ENCODE measurements at places on chromosomes 2 and 18.

DNA sequence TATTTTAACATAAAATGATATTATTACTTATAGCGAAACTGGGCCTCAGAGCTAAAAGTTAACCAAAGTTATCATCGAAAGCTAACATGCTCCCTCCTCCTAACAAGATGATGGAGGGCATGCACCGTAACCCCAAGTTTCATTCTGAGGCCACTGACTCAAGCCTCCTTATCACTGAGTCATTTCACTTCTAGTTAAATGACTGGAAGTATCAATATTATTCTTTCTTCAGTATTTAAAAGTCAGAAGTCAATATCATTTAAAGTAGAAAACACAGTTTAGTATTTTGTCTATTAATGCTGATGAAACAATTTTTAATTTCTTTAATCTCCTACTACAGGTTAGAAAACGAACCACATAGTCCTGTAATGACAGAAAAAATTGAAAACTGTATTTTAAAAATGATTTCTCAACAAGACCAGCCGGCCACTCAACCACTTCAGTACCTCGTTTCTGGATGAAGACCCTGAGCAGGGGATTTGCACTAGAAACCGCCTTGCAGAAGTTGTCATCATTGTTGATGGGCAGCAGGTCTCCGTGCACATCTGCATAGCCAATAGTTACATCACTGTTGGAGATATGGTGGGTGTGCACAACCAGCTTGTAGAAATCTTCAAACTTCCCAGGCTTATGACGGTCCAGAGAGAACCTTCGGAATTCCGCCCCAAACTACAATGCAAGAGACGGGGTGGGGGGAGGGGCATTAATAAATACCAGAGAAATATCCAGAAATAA lies 44.9 kb downstream of the PARD6G start:
- DNase-seq: no peak

DNA sequence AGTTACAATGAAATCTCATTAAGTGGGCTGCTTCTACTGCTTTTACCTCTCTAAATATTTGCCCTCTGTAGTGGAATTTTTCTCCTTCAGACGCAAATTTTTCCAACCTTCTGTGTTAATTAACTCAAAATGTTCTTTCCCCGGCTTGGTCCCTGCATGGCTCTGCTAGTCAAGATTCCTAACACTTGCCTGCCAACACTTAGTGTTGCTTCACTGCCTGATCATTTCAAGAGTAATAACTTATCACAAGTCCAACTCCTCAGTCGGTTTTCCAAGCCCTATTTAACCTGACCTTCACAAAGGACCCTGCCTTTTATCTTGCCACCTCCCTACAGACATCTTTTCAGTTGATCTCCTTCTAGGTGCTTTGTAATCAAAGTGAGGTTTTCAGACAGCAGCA lies 142.7 kb downstream of the HRH4 start:
- no peak for DNase-seq

DNA sequence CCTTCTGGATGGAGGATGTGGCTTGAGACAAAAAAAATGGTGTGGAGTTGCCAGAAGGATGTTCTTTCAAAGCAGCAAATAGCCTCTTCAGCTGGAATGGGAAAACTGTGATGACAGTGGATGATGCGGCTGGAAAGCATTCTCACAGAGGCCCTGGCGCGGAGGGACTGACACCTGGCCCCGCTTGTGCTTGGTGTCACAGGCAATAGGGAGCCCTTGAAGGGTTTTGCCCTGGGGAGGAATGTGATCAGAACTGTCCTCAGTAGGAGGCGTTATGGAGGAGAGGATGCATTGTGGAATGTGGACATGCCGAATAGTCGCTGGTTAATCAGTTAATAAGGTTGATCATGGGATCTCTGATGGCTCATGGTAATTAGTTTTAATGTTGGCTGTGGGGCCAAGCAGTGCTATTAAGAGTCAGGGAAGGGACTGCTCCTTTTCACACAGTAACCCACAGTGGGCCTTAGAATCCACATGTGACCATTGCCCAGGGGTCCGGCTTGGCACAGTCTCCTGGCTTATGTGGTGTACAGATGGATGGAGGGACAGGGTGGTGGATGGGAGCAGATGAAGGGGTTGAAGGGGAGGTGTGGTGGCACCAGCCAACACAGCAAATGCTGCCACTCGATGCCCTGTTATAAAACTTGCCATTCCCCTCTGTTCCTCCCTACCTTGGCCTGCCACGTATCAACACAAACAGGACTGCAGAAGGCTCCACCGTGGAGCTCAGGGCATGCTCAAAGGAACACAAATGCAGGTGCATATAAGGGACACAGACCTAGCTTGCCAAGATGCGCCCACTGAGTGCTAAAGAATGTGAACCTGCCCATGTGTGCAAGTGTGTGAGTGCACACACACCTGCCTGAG lies 71.7 kb downstream of the CIB4 start:
- DNase-seq: no peak

GRCh38 chr18:34592481-34592880 lies 117.6 kb upstream of the DTNA start:
- DNase-seq: no peak

DNA sequence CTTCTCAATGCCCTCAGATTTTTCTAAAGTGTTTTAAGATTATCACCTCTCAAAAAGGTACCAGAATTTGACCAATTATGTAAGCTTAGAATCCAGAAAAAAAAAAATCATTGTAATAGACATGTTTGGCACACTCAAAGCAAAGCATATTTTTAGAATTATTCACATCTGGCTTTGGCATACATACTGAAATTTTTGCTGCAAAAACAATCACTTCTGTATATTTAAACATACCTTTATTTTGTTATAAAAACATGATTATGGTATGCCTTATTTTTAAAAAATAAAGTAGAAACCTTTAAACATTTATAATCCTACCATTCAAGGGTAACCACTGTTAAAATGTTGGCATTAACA lies 143.3 kb downstream of the ESCO1 start:
- DNase-seq: no peak

DNA sequence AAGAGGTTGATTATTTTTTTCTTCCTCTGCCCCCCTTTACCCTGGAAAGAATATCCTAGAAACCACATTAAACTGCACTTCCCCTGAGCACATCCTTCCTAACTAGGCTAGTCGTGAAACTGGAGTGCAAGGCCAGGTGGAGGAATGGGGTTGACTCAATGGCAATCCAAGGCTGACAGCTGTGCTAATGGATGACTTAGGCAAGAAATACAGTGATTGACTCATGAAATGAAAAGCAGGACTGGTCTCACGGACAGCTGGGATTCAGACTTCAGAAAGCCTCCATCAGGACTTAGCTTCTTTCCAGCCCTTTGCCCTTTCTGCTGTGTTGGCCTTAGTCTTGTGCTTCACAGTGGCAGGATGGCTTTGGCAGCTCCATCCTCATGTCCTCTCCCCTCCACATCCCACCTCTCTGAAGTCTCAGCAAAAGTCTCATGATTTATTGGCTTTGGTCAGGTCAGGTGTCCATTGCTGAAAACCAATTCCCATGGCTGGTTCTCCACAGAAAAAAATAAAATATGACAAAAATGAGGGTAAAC lies 33.8 kb downstream of the INSIG2 start:
- DNase-seq: no peak

- DNase-seq: no peak
These were observed 25.3 kb downstream of the MARCO start for GRCh38 chr2:118967124-118967880.

- no peak for DNase-seq
These were observed 9.5 kb downstream of the SESTD1 start for GRCh38 chr2:179255129-179255528.

- DNase-seq: no peak
These were observed 44.1 kb downstream of the FARP2 start for GRCh38 chr2:241399941-241400922.

- DNase-seq: no peak
These were observed 13.5 kb upstream of the CNDP2 start for GRCh38 chr18:74482697-74483096.

Data from AML-193 (cell line).